ENCODE measurements at places on chromosomes 7 and 10.

DNA sequence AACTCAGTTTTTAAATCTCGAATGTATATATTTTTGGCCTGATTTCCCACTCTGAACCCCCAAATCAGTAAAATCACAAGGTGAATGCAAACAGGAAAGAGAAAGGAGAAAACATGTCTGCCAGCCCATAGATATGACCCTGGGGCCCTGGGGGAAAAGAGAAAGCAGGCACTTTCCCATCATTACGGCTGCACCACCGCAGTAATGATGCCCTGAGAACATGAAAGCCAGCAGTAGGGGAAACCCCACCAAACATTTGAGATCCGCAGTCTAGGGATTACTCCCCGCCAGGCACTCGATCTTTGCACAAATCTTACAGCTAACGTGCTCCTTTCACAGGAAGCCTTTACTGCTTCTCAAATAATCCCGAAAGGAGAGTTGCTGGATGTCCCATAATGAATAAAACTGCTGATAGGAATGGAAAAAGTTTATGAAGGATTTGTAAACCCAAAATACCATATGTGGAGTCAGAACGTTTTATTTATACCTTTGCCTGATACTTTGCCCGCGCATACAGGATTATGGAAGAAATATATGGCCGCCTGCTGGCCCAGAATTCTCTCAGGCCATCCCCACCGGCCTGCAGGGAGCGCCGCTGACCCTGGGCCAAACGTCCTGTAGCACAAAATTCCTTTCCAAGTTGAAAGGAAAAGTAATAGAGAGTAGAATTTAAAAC is 180.0 kb upstream of the INHBA start:
- DNase-seq = no peak

GRCh38 chr7:35749556-35749955 is 51.3 kb upstream of the SEPTIN7 start:
- DNase-seq = no peak

- DNase-seq = no peak
These were observed 22.6 kb downstream of the PNPLA8 start for GRCh38 chr7:108503112-108504026.

- DNase-seq = no peak
These were observed 305.1 kb upstream of the PITRM1 start for GRCh38 chr10:3477683-3478082.

DNA sequence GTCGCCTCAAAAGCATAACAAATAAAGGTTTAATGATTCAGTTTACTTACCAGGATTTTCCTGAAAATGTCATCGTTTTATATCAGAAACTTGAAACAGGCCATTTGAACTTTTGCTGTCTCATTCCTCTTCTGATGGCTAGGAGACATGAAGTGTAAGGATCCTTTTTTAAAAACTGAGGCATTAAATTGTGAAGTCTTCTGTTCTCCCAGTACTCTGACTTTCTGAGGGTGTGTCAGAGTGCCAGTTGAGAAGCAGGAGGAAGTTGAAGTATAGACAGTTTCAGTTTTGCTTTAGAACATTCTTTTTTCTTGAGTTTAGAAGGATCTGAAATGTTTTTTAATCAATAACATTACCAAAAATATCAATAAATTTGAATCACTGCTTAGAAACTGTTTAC is at the start of gene SAMD9L:
Gene SAMD9L (minus strand): TSS at position 242 of the 400 bp plus-strand sequence. CDS start 12,414 bp downstream, outside the sequence.
- DNase-seq = no peak

DNA sequence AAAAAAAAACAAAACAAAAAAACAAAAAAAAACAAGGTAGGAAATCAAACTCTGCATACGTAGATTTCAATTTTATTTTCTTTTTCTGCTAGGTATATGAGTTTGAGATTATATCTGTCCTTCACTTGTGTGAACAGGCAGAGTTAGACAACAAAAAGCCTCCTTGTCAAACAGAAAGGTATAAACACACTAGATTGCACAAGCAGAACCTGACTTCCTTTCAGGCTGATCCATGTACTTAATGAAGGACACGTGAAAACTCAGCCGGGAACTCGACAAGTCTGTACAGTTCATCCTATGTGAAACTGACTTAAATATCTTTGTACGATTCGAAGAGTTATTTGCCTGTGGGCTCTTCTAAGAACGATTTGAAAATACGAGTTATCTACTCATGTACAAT is 254.1 kb downstream of the ARL4A start:
- no peak for DNase-seq
